A673 (cell line): ENCODE measurements at places on chromosomes 5 and 9.

DNA sequence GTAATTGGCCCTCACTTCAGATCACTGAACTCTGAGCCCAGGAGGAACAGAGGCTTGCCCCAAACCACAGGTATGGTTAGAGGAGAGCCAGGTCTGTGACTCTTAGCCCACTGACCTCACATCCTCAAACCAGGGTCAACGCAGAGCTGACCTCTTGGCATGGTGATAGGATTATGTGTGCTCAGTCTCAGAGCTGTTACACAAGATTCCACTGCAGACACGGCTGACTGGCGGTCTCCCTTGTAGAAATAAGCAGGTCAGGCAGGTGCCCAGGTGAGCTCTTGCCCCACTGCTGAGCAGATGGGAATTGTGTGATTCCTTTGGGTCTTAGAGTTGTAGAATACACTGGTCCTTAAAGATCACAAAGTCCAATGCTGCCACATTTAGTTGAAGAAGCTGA lies 66.0 kb upstream of the PITX1 start:
- DNase-seq: no peak

DNA sequence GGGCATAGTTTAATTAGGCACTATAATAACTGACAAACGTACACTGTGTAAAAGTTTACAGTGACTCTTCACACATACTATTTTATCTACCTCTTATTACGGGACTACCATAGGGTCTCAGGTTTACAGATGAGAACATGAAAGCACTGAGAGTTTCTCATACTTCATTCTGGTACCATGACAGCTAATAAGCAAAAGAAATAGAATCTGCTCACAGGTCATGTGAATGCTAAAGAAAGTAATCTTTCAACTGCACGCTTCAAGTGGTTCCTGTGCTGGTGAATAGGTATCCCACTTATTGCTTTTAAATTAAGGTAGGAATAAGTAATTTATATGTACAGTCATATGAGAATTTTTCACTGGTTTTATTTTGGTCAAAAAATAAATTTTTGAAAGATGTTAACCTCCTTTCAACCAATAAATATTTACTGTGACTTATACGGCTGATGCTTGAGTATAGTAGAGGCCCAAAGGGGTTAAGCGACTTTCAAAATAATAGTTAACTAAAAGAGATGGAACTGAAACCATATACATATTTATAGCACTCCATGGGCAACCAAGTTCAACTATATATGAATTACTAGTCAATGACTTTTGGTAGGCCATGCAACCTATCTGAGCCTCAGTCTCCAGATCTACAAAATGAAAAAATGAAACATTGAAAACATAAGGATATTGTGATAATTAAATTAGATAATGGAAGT lies 8.1 kb downstream of the CDKN2A start:
- no peak for DNase-seq

- no peak for DNase-seq
Measured at GRCh38 chr5:3220638-3221288, 374.9 kb upstream of the IRX1 start.

DNA sequence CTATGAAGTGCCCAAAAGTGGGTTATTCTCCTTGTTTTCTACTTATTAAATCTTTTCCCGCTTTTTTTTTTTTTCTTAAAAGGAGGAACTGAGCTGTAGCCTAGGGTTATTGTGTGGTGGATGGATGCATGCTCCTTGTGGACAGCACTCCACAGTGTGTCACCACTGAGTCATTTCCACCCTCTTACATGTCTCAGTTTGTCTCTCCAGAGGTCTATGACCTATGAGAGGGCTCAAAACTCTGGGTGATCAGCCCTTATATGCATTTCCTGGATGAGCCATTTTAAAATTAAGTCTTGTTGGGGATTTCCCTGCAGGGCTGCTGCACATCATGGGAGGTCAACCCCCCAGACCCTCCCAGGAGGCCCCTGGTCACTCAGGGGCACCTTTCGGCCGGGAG lies 102.2 kb upstream of the MOCS2 start:
- no peak for DNase-seq
